ENCODE measurements at places on chromosomes 2 and 18.

DNA sequence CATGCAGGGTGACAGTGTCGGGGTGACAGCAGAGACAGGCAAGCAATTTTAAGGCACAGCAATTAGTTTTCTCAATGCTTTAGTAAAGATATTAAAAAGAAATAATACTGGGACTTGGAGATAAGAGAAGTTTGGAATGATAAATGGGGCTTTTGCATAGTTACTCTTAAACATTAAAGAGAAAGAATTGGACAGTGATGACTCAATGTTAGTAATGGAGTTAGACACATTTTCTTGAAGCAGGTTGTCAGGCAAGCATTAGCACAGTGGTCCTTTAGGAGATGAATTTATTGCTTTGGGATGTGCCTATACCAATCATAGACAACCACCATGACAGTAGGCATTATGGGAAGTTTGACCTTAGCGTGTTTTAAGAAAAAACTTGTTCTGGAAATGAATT, 228.3 kb upstream of the RAB12 start:
- no peak for DNase-seq

- DNase-seq, result no peak
Measured at GRCh38 chr2:161335626-161336025, 27.4 kb downstream of the PSMD14 start.

GRCh38 chr2:239854596-239854995, 170.5 kb downstream of the NDUFA10 start:
- DNase-seq, result no peak

GRCh38 chr2:43349904-43350303, 123.5 kb upstream of the ZFP36L2 start:
- no peak for DNase-seq

- DNase-seq, result no peak
Measured at GRCh38 chr18:9823805-9824473, 61.8 kb upstream of the TXNDC2 start.

GRCh38 chr2:40451918-40452605, at the start of gene SLC8A1:
Gene SLC8A1, minus strand, starts transcription at chr2:40452090.
- DNase-seq, result no peak

GRCh38 chr2:102473020-102473419, at the start of gene SLC9A4:
Gene SLC9A4, plus strand, starts transcription at chr2:102473226. Its CDS starts 534 bp downstream, at chr2:102473760.
- no peak for DNase-seq

- DNase-seq, result no peak
Measured at GRCh38 chr2:161166538-161167409, 6.5 kb downstream of the TANK start.

DNA sequence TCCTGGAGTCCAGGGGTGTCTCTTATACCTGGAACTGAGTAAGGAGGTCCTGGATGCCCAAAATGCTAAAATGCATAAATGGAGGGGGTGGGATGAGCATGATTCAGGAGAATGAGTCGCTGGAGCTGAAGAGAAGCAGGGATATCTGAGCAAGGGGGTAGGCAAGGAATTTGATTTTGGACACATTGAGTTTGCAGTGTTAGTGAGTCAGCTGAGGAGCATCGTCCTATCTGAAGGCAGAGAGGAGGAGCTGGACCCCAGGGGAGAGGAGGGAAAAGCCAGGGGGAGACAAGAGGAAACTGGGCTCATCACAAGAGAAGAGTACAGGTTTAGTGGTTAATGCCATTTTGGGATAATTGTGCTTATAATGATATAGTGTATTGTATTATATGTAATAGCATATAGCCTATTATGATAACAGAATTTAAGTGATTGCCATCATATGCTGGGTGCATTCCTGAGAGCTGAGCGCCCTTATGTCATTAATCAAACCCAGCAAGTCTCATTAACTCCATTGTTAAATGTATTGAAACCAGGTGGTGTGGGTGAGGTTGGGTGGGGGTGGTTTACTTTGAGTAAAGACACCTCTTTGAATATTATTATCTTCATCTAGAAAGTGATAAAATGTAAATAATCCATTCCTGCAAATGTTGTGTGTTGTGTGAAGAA, 12.4 kb downstream of the EHD3 start:
- DNase-seq, result no peak

DNA sequence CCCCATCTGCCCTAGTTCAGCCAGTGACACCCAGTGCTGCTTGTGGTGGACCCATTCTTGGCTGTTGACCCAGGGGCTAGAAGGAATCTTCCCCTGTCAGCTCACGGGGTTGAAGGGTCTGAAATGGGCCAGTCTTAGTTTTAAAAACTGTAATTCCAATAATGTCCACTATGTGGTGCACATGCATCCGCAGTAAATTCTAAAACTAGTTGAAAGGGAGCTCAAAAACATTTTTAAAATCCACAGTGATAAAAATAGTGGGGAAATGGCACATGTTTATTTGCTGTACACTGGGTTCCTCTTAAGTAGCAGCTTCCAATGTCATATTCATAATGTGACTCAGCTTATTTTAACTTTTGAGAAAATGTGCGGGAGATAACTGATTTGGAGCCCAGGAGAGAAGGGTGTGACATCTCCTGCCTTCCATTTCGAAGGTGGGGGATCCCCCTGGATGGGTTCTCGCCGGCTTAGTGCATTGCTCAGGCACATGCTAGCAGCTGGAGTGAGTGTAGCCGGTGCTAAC, 32.8 kb downstream of the GRHL1 start:
- peak; percentile 48 for DNase-seq

DNA sequence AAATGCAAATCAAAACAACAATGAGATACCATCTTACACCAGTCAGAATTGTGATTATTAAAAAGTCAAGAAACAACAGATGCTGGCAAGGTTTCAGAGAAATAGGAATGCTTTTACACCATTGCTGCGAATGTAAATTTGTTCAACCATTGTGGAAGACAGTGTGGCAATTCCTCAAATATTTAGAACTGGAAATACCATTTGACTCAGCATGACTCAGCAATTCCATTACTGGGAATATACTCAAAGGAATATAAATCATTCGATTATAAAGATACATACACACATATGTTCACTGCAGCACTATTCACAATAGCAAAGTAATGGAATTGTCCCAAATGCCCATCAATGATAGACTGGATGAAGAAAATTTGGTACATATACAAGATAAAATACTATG, 516.7 kb downstream of the ERBB4 start:
- DNase-seq, result no peak

DNA sequence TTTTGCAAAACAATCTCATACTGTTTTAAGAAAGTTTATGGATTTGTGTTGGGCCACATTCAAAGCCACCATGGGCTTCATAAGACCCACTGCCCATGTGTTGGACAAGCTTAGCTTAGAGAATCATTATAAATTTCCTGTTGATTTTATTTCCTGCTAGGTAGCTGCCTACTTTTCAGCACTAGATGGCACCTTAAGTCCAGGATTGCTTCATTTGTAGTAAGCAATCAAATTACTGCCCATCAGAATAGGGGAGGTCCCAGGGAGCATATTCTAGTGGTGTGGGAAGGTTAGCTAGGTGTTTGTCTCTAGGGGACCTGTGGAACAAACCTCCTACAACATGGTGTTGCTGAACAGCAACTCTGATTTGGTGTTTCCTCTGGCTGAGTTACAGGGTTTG, 11.0 kb upstream of the DCDC2C start:
- peak; percentile 30 for DNase-seq

- DNase-seq, result peak; percentile 56
Measured at GRCh38 chr2:156333951-156334495, 1.5 kb upstream of the NR4A2 start.

GRCh38 chr18:58484989-58485981, 143.6 kb downstream of the ALPK2 start:
- DNase-seq, result peak; percentile 13

DNA sequence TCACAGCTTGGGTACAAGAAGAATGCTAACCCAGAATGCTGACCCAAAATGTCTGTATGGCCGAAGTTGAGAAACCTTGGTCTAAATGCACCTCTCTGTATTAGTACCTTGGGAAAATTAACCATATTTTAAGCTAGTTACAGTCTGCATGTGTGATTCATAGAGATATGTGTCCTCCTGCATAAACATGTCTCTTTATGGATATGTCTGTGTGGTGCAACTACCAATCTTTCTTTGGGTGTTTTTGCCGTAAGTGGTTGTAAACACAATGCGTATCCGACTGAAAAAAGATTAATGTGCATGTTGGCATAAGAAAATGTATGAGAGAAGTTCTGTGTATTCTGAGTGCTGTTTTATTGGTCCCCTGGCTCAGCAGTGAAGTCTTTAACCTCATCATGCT, 54.2 kb upstream of the GAREM2 start:
- DNase-seq, result no peak

DNA sequence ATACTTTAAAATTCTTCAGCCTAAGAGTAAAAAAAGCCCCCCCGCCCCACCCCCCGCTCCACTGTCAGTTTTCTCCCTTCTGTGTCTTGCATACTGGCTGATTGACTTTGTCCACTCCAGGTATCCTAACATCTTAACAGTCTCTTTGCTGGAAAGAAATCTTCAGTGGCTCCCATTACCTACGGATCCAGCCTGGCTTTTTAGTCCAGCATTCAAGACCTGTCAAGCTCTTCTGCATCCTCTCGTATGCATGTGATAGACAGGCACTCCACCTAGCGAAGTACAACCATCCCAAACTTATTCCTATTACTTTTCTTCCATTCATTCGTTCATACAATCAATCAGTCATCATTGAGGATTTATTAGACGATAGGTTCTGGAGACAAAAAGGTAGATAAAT, 288.1 kb downstream of the MYCN start:
- no peak for DNase-seq

- no peak for DNase-seq
Measured at GRCh38 chr2:16057661-16058060, 117.3 kb downstream of the MYCN start.

DNA sequence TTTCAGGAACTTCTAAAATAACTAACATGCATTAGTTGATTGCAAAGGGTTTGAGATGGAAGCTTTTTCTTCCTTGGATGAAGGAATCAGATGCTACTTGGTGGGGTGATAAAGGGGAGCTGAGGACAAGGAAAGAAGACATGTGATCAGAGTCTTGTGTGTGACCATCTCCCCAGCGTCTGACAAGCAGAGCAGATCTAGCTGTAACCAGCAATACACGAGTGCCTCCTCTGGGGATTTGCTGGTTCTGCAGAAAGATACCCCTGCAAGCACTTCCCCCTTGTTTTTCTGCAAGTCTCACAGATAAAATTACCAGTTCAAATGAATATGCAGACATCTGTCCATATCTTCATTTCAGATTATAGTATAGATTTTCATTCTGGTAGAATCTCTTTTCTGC, 2.7 kb downstream of the CDH7 start:
- peak; percentile 38 for DNase-seq

Data from NT2/D1 (cell line).